Effector CD4-positive, alpha-beta T cell (primary cell): ENCODE measurements at places on chromosomes 5 and 9.
A peak's percentile ranks its signal among the peaks of the same experiment; 100 is the strongest.

DNA sequence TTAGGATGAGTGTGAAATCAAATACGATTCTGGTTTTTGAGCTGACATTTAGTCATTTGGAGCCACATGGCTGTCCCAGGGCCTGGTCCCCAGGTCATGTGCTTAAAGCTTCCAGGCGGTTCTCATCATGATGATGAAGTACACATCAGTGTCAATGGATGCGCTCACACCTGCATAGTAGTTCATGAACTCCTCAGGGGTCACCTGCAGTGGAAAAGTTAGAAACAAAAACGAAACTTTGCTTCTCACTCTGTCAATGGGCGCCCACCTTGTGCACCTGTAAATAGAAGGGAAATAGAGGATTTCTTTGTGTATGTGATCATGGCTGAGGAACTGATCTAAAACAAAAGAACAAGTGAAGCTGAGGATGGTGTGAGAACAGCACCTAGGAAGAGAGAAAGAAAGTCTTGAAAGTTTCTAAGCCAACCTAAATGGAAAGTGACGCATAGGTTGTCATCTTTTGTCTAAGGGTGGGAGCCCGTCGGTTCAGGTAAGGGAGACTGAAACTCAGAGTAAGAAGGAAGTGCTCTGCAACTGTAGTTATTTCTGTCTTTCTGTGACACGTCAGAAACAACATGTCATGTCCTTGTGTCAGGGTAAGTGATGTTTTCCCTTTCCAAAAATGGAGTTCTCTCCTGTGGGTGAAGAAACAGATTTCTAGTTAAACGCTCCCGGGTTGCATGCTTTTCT, 33.8 kb downstream of the CAPSL start:
- no peak for DNase-seq

DNA sequence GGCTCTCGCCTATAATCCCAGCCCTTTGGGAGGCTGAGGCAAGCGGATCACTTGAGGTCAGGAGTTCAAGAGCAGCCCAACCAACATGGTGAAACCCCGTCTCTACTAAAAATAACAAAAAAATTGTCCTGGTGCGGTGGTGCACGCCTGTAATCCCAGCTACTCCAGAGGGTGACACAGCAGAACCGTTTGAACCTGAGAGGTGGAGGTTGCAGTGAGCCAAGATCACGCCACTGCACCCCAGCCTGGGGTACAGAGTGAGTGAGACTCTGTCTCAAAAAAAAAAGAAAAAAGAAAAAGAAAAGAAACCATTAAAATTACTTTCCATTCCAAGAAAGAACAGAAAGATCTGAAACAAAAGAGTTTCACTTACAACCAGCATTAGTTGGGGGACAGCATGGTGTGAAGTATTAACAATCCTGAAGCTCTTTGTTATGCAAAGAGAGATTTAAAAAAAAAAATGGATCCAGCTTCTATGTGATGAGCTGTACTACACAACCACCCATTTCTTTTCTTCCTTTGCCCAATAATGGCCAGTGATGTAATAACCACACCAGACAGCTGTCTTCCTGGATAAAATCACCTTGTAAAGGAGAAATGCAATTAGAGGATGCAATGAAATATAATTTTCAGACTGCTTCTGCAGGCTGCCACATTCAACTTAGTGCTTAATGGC, 76.9 kb downstream of the MED27 start:
- no peak for DNase-seq

DNA sequence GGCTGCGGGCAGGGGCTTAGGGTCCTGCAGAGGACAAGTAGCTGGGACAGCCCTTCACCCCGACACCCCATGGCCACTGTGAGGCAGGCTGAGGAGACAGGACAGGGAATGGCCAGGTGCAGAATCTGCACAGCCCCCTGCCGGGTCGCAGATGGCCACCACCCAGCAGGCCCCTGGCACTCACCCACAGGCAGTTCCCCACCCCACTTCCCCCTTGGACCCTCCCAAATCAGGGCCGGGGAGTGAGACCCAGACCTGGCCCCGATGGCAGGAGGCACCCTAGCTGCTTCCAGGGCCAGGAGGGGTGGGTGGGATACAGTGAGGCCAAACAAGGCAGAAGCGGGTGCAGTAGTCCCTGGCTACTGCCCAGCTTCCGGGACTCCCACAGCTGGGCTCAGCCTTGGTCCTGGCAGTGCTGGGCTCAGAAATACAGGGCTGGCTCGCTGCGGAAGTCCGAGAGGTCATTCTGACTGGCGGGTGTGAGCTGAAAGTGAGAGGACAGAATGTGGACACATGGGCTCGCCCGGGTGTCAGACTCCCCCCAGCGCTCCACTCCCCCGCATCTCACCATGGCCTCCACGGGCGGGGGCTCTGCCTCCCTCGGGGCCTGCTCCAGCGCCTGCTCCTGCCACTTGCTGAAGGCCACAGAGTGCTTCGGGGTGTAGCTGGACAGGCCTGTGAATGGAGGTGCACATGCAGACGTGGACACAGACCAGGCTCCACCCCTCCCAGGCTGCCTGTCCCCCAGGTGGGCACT, 3.4 kb downstream of the SSNA1 start:
- no peak for DNase-seq

DNA sequence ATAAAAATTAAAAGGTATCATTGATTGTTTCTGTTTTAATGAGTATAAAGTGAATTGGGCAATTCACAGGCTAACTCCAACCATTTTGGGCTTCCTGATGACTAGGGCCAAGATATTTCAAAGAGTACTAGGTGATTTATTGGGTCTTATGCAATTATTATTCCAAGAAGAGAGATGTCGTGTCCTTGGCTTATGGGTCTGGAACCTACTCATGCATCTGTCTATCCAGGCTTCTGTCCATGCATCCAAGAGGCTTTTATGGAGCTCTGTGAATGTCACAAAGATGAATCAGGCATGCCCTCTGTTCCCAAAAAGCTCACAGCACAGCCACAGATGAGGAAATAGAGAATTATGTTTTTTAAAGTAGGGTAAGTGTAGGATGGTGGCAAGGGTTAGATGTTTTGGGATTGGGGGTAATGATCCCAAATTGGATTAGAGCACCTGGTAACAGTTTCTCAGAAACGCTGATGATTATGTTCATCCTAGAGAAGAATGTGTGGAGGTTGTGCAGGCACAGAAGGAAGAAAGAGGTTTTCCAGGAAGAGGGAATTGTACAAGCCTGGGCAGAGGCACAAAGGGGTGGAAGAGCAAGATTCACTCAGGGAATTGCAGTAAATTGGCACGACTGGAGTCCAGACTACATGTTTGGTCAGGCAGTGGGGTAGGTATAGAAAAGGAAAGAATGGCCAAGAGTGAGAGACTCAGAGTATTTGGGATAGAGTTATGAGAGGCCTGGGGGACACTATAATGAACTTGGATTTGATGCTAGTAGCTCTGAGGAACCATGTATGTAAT, 83.0 kb upstream of the TNC start:
- no peak for DNase-seq

DNA sequence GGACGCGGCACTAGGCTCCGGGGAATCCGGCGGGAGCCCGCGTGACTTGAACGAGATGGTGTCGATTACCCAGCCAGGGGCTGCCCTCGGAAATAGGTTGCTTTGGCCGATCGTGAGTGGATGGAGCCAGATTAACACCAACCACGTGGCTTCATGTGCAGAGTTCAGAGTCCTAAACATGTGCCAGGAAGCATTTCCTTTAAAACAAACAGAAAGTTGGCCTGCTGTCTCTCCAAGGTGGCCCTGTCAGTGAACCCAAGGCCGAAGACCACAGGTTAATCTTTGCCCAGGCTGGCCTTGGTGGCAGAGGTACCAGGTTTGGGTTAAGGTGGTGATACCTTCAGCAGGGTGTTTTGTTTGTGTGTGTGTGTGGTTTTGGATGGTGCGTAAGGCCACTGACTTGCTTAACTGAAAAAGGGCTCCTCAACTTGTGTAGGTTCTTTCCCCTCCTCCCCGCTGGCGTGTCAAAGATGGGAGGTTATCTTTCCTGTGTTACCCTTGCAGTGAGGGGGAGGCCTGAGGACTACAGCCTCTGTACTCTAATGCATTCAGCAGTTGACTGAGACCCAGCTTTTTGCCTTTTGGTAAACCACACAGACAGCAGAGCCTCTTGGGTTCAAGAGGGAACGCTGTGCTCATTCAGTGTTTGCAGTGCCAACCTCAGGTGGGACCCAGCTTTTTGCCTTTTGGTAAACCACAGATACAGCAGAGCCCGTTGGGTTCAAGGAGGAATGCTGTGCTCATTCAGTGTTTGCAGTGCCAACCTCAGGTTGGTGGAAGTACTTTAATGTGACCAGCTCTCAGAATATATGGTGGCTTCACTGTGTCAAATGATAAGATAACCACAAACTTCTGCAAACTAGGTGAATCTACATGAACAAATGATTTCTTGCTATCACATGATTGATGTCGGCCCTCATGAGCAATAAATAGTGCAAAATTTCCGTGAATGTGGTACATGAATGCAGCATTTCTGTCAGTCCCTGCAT, 1.4 kb downstream of the IQGAP2 start:
- DNase-seq, result peak; percentile 63

GRCh38 chr5:34719029-34719428, 62.9 kb downstream of the RAI14 start:
- DNase-seq, result no peak
